ENCODE measurements at places on chromosomes 16 and 17.

DNA sequence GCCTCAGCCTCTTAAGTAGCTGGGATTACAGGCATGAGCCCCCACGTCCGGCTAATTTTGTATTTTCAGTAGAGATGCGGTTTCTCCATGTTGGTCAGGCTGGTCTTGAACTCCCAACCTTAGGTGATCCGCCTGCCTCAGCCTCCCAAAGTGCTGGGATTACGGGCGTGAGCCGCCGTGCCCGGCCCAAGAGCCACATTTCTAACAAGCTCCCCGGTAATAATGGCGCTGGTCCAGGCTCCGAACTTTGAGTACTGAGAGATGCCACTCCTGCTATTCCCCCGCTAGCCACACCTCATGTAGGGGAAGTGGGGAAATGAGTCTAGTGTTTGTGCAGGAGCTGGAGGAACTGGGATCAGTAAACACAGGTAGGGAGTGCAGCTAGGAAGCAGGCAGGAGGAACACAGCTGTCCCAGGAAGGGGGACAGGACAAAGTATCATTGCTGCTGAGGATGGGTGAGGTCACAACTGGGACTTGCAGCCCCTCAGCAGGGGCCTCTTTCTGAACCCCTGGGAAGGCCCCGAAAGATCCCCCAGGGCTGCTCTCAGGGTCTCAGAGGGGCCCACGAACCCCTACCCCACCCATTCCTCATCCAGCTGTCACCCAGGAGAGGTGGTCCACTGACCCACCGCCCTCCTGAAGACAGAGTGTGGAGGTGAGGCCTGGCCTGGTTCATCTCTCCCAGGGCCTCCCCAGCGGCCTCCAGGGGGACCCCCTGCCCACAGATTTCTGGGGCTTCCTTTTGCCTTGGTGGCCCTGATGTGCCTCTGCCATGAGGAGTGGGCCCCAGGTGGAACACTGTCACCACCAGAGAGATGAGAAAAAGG lies 3.7 kb upstream of the KREMEN2 start:
- DNase-seq: no peak

- peak; percentile 87 for DNase-seq
Observed at GRCh38 chr16:79171931-79172705, 428.4 kb downstream of the MAF start.

- DNase-seq: no peak
Observed at GRCh38 chr17:30360086-30360808, 18.5 kb upstream of the CPD start.

DNA sequence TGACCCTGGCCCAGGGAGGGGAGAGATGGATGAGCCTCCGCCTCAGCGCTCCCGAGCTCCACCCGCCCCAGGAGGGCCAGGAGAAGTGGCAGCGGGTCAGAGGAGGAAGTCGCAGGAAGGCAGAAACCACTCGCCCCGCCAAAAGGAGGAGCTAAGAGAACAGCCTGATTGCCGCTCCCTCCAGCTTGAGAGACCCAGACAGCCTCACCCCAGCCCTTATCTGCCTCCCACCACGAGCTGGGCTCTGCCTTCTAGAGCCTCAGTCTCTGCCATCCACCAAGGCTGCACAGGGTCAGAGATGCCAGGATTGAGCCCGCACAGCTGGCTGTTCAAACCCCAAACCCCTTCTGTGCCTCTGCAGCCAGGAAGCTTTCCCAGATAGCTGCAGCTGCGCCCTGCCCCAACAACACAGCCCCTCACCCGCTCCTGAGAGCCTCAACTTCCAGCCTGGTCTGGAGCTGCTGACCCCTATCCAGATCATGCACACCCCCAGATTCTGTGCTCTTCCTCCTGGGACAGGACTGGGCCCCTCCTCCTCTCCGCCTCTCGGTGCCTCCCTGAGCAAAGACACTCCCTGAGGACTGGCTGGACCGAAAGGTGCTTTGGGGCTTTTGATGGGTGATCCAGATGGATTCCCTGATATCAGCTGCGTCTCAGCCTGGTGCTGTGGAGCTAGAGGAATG lies 1.0 kb upstream of the ATP2A3 start:
- peak; percentile 80 for DNase-seq

- no peak for DNase-seq
Observed at GRCh38 chr17:9299695-9300094, 275.9 kb downstream of the STX8 start.

DNA sequence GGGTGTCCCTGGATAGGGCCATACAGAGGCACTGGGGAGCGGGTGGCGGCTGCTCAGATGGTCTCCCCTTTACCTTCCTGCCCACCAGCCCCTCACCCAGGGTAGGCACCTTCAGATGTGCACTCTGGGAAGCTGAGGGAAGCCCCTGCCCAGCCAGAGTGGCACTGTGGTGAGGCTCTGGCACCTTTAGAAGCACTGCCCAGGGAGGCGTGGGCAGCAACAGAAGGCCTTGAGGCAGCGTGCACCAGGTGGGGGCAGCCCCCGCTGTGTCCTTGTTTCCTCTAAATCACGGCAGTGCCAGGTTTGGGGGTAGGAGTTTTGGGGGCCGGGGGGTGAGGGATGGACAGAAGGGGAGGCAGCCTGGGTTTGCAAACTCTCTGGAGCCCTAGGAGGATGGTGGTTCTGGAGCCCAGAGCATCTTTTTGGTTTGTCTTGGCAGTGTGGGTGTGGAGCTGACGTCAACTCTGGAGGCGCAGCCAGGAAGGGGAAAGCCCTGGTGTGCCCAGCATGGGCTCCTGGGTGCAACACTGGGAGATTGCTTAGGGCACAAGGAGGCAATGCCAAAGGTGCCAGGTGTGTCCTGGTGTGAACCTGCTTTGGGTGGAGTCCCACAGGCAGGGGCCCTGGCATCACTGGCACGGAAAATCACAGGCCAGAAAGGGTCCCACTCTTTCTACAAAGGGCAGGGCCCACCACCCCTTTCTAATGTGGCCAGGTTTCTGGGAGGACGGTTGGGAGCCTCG lies 23.1 kb upstream of the CDC42EP4 start:
- peak; percentile 93 for DNase-seq

- DNase-seq: peak; percentile 28
Observed at GRCh38 chr17:36544044-36544306, 744 bp upstream of the GGNBP2 start.

DNA sequence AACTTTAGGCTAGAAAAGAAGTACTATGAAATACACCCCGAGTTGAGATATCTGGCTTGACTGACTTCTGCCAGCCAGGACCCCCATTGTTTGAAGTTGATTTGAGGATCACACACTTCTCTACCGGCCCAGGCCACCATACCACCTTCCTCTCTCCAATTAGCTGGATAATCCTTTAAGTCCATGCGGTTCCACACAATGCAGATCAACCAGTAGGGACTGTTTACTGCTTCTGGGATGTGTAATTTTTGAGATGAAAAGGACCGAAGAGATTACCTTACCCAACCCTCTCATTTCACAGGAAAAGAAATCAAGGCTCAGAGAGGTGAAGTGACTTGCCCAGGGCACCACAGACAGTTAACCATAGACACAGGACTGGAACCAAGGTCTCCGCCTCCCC lies 20.5 kb downstream of the ERN1 start:
- no peak for DNase-seq

GRCh38 chr16:19898924-19899604 lies 14.4 kb upstream of the GPRC5B start:
- DNase-seq: peak; percentile 65

DNA sequence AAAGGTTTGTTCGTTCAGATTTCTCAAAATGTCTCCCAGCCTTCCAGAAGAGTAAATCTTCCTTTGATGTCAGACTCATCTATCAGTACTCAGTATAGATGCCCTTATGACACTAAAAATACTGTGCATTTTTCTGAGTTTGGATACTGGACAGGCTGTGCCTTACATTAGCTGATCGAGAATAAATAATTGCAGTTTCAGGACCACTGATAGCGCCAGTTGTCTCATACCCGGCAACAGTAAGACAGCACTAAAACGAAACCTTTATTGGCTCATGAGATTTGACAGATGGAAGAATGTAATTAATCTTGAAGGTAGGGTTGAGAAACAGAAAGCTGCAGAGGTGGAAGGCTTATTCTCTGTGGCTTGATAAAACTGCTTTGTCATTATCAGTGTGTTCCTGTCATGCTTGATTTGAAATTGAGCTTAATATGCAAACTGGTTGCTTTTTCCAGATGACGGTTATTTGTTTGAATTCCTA lies 1.2 kb downstream of the ATP6V0A1 start:
- DNase-seq: no peak

DNA sequence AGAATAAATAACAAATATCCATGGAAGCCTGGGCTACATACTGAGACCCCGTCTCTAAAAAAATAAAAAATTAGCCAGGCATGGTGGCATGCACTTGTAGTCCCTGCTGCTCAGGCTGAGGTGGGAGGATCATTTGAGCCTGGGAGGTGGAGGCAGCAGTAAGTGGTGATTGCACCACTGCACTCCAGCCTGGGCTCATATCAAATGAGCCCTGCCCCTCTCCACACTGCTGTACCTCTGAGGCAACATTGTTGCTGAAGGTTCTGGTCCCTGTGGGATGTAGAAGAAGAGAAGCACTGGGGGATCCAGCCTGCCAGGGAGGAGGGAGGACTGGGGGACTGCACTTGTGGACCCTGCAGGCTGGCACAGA lies 11.4 kb upstream of the ARHGAP23 start:
- peak; percentile 43 for DNase-seq

GRCh38 chr16:57530104-57530521 lies 6.3 kb downstream of the CCDC102A start:
- no peak for DNase-seq

GRCh38 chr16:87844809-87845208 lies 24.5 kb downstream of the SLC7A5 start:
- no peak for DNase-seq

- no peak for DNase-seq
Observed at GRCh38 chr16:70678898-70679670, 6.8 kb downstream of the MTSS2 start.

- peak; percentile 65 for DNase-seq
Observed at GRCh38 chr17:70636517-70637133, 467.3 kb downstream of the KCNJ2 start.

DNA sequence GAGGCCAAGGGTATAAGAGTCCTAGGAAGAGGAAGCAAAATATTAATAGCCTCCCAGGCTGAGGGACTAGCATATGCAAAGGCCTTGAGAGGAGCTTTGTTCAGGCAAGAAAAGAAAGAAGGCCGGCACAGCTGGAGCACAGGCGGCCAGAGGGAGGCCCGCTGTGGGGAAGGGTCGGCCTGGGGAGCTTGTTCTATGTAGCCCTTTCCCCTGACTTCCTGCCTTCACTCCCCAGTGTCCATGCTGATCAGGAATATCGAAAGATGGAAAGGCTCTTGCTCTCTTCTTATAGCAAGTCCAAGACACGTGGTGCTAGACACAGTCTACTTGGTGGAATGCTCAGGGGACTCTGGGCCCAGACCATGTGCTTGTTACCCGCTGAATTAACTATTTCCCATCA lies 27.4 kb upstream of the HAS3 start:
- DNase-seq: no peak

- DNase-seq: no peak
Observed at GRCh38 chr17:74241431-74241830, 28.1 kb downstream of the TTYH2 start.

DNA sequence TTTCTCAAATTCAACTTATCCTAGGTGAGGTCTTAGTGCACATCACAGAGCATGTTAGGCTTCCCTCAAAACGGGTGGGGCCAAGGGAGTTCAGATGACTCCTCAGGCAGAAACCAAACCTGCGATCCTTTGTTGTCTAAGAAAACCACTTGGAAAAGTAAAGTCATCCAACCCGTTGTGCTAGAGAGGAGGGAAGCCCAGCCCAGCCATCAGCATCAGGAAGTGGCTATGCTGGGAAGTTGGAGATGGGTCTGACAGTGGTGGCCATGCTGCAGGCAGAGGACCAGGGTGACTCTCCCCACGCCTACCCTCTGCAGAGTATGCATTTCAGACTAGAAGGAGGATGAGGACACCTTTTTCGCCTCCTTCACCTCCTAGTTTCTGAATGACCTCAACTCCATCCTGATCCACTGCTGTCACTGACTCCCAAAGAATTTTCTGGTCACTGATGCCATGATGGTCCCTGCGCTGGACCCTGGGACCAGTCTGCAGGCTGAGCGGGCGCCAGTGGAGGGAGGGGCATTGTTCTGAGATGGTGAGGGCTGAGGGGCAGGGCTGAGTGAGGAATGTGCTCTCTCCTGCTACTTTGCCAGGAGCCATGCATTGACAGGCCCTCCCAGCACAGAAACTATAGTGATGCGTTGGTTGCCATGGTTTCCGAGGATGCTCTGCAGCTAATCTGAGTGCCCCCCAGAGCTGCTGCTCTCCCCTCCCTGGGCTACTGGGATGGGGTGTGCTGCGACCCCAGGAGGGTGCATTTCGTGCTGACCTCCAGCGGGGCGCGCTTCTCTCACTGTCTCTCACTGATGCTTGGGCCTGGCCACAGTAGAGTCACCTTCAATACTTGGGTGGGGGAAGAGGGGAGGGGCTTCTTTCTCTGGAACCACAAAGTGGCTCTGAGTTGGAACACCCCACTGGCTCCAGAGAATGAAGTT lies 20.4 kb downstream of the ALOX12B start:
- no peak for DNase-seq

DNA sequence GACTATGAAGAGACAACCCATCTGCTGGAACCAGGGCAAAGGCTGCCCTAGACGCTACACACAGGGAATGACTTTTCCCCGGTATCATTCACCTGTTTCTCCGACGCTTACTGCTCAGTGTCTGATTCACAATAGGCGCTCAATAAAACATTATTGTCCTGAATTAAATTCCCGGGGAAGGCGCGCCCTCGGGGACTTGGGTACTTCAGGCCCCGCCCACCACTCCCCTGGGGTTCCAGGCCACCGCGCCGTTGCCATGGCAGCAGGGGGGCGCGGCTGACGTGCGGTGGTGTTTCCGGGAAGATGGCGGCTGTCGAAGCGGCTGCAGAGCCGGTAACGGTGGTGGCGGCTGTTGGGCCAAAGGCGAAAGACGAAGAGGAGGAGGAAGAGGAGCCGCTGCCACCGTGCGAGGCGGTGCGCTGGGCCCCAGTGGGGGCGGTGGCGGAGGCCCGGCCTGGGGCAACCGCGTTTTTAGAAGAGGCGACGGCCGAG lies at the start of gene RUNDC1:
RUNDC1 (plus strand) TSS at position 292 of the 492 bp plus-strand sequence; CDS start at position 304, 12 bp downstream.
- peak; percentile 93 for DNase-seq

GRCh38 chr16:49854796-49855203 lies 1.1 kb downstream of the ZNF423 start:
- DNase-seq: no peak

DNA sequence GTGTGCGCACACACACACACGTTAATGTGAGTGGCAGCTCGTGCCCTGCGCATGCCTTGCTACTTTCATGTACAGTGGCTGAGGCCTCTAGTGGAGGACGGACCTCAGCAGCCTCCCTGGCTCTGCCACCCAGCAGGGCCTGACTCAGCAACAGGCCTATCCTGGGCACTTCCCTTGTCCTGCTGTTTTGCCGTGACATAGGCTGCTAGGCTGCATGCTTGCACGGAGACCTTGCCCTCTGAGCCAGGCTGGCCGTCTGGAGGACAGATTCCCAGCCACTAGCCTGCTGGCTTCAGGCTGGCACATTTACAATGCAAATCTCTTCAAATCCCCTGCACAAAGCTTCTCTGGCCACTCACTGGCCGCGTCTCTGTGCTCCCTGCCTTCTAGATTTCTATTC lies 9.5 kb downstream of the RNF213 start:
- DNase-seq: no peak
